ENCODE measurements at places on chromosomes 4 and X.

DNA sequence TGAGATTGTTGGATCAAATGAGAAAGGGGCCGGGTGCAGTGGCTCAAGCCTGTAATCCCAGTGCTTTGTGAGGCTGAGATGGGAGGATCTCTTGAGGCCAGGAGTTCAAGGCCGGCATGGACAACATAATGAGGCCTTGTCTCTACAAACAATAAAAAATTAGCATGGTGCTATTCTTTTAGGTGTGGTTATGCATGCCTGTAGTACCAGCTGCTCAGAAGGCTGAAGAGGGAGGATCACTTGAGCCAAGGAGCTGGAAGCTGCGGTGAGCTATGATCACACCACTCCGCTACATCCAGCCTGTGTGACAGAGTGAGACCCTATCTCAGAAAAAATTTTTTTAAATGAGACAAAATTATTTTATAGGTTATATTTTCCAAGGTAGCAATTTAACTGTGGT, 49.7 kb upstream of the TMEM150C start:
- no peak for DNase-seq

GRCh38 chrX:41133551-41133950, 48.3 kb downstream of the USP9X start:
- DNase-seq: no peak

GRCh38 chr4:8115916-8116315, 42.7 kb downstream of the ABLIM2 start:
- no peak for DNase-seq

GRCh38 chr4:14877246-14878225, 124.7 kb upstream of the CPEB2 start:
- no peak for DNase-seq

DNA sequence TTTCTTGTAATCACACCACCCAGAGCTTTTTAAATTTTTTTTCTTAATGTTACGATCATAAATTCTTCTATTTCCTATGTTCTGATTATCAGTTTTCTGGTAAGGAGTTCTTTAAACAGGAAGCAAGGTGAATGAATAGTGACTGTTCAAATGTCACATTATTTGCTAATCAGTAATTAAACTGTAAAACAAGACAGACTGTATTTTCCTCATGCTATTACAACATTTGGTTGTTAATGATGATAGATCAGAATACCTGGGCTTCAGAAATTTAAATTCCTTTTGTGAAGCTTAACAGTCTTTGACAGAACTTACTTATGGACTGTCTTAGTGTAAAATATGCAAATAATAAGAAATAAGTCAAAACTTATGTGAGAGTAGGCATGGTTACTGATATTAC, 41.4 kb downstream of the CLCN3 start:
- no peak for DNase-seq

GRCh38 chr4:141220271-141220670, 424 bp upstream of the ZNF330 start:
- no peak for DNase-seq

- no peak for DNase-seq
Observed at GRCh38 chrX:56219700-56220099, 12.5 kb upstream of the KLF8 start.

DNA sequence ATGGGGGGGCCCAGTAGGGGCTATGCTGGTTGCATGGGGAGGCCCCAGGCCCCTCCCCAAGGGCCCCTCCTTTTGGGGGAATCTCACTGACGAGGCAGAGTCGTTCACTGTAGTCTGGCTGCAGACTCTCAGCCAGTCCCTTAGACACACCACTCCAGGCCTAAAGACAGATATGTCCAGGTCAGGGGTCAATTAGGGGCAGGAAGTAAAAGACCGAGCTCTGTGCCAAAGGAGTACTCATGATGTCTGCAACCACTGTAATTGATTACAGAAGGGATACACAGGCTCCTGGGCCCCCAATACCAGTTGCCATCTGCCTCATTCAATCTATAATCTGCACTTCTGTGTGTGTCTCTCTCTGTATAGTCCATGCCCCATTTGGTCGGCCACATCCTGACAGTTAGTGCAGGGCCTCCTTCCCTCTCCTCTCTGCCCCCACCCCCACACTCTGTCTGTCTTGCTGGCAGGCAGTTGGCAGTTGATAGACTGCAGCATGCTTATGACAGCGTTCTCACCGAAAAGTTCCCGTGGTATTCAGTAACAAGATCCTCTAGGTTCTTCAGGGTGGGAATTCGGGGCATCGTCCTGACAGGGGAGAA, 1.3 kb upstream of the CXorf65 start:
- no peak for DNase-seq

GRCh38 chrX:147228153-147228552, 413.6 kb upstream of the CXorf51A start:
- DNase-seq: no peak
